Muscle of leg (tissue), 16 donors: ENCODE measurements at places on chromosomes 7 and 10. TPM values are rescaled to one million over a fixed set of nuclear protein-coding genes. Genes with fewer than 3 reads are reported as not detected.

GRCh38 chr7:155462163-155462735, 4.3 kb downstream of the EN2 start:
- DNase-seq: no peak

The ZPBP gene
- total RNA-seq: not detected

- DNase-seq: no peak
Observed at GRCh38 chr10:119700321-119700954, 25.4 kb upstream of the INPP5F start.

GRCh38 chr10:72730479-72730878, 38.5 kb downstream of the MCU start:
- DNase-seq: peak; percentile 83

- no peak for DNase-seq
Observed at GRCh38 chr7:34755008-34755407, 97.0 kb downstream of the NPSR1 start.

DNA sequence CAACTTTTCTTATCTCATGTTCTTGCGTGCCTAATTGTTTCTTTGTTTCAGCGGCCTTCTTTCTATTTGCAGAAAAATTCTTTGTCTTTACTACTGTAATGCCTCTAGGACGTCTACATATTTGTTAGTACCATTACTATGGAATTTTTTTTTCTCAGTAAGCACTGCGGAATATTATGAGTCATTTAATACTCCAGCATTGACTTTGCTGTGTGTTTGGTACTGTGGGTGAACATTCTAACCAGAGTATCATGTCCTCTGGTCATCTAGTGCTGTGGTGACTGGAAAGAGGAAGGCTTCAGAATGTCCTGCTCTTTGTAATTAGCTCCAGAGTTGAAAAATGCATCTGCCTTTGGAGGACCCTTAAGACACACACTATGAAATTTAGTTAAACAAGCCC, 58.5 kb upstream of the FERD3L start:
- no peak for DNase-seq

The LLCFC1 gene
- not detected for total RNA-seq

The CLEC5A gene
- total RNA-seq: 0.13 TPM

DNA sequence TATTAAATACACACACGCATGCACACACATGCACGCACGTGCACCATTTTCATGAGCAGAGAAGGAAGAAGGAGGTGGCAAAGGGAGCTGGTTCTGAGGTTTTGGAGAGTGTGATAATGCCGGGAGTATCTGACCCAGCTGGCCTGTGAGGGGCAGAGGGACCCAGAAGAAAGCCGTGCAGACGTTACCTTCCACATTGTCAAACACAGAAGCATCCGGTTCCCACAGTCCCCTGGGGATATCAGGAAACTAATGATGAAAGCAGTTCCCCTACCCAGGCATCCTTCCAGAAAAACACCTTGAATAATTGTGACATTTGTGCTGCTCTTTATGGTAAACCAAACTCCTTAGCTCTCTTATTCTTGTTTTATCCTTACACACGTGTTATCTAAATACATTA, 85.7 kb upstream of the FAM180A start:
- peak; percentile 18 for DNase-seq

The GBX1 gene
- total RNA-seq: 0.44 TPM

GRCh38 chr10:27815261-27815660, 69.6 kb upstream of the MKX start:
- no peak for DNase-seq
